ENCODE measurements at places on chromosomes 5 and 9. TPM values are rescaled to one million over a fixed set of nuclear protein-coding genes. Genes with fewer than 3 reads are reported as not detected.

Gene BSPRY
- 9.0 TPM for total RNA-seq

Gene UCK1
- total RNA-seq: 30.0 TPM

Gene IL5
- total RNA-seq: not detected

Gene FYB1
- total RNA-seq: 25.6 TPM

Gene CCIN
- total RNA-seq: not detected

Gene AFAP1L1
- 2.8 TPM for total RNA-seq

Gene EIF4EBP3
- total RNA-seq: 18.0 TPM

Gene TRMO
- 25.6 TPM for total RNA-seq

Gene SPRY4
- 13.1 TPM for total RNA-seq

Gene PRDM9
- not detected for total RNA-seq

Gene PAPPA
- total RNA-seq: 0.96 TPM

Gene TAF11L12
- not detected for total RNA-seq

Gene ANKRD34B
- not detected for total RNA-seq

Gene CATSPER3
- 4.1 TPM for total RNA-seq

Gene PCDHB9
- total RNA-seq: 0.64 TPM

Gene CYSRT1
- total RNA-seq: not detected

Gene NUP214
- total RNA-seq: 114 TPM

Gene ARID3C
- total RNA-seq: not detected

Gene SHISAL2B
- total RNA-seq: not detected

Gene SPINK6
- total RNA-seq: not detected

Gene SLC25A2
- total RNA-seq: not detected

Gene TAF11L7
- total RNA-seq: not detected

Gene RNF183
- total RNA-seq: 0.14 TPM

Gene PCDHGA9
- total RNA-seq: 1.2 TPM

Gene SPARC
- total RNA-seq: 91.0 TPM

Gene GABRA1
- total RNA-seq: 7.9 TPM

Gene GCNT4
- total RNA-seq: 4.0 TPM

Gene DMRTA1
- 1.9 TPM for total RNA-seq

Gene PGGT1B
- total RNA-seq: 20.3 TPM

Gene GBA2
- 709 TPM for total RNA-seq

Gene ATOX1
- 5.0 TPM for total RNA-seq

Gene WDR31
- 0.60 TPM for total RNA-seq

Gene MRPL22
- total RNA-seq: 9.4 TPM

Gene OR1J2
- not detected for total RNA-seq

Gene PTPN3
- 15.1 TPM for total RNA-seq

Gene CCNO
- total RNA-seq: 4.4 TPM

Gene BHMT2
- total RNA-seq: 3.2 TPM
